Uterus (tissue), 4 donors: ENCODE measurements at places on chromosomes 1 and 21. TPM values are rescaled to one million over a fixed set of nuclear protein-coding genes. Genes with fewer than 3 reads are reported as not detected.

ZNF326 gene
- total RNA-seq: 6.7 TPM

RGS18 gene
- total RNA-seq: 2.1 TPM

RAB3B gene
- 0.06 TPM for total RNA-seq

AKR1A1 gene
- 162 TPM for total RNA-seq

CA14 gene
- not detected for total RNA-seq

C1QB gene
- total RNA-seq: 22.3 TPM

TMCC2 gene
- 6.0 TPM for total RNA-seq

CLCA4 gene
- total RNA-seq: not detected

CYP4A11 gene
- total RNA-seq: 1.0 TPM

OR2L5 gene
- total RNA-seq: not detected

LMX1A gene
- not detected for total RNA-seq

DNA sequence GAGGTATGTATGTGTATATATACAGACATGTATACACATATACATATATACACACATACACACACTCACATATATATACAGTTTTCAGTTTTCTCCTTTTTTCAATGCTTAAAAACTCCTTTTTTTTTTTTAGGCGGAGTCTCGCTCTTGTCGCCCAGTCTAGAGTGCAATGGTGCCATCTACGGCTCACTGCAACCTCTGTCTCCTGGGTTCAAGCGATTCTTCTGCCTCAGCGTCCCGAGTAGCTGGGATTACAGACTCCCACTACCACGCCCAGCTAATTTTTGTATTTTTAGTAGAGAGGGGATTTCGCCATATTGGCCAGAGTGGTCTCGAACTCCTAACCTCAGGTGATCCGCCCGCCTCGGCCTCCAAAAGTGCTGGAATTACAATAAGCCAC lies 27.0 kb downstream of the STYXL2 start:
- DNase-seq: no peak

GRCh38 chr1:51070640-51071039 lies 31.4 kb upstream of the C1orf185 start:
- DNase-seq: no peak

GRCh38 chr1:154839691-154840090 lies 30.4 kb downstream of the KCNN3 start:
- no peak for DNase-seq

GRCh38 chr21:35046263-35046624 lies 2.9 kb downstream of the RUNX1 start:
- DNase-seq: no peak

GRCh38 chr1:58845942-58846341 lies 62.1 kb upstream of the JUN start:
- no peak for DNase-seq

- no peak for DNase-seq
Observed at GRCh38 chr1:7526196-7526866, 244.8 kb upstream of the VAMP3 start.

- DNase-seq: no peak
Observed at GRCh38 chr1:31370021-31370420, 2.9 kb downstream of the FABP3 start.

GRCh38 chr1:205003358-205004131 lies 39.5 kb upstream of the CNTN2 start:
- no peak for DNase-seq

- DNase-seq: no peak
Observed at GRCh38 chr1:205350124-205350523, 6.6 kb downstream of the KLHDC8A start.

DNA sequence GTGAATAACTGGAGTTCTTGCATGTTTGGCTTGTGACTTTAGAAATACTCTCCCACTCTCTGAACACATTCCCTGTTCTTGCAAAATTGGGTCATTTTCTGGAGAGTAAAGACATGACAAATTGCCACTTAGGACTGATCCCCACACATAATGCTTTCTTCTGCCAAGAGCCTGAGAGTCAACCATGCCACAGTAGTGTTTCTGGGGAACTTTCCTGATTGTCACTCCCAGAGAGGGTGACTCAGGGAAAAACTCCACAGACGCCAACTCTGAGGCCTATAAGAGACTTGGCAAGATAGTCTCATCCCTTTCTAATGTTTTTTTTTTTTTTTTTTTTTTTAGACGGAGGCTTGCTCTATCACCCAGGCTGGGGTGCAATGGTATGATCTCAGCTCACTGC lies 157.8 kb downstream of the ATG4C start:
- no peak for DNase-seq

DNA sequence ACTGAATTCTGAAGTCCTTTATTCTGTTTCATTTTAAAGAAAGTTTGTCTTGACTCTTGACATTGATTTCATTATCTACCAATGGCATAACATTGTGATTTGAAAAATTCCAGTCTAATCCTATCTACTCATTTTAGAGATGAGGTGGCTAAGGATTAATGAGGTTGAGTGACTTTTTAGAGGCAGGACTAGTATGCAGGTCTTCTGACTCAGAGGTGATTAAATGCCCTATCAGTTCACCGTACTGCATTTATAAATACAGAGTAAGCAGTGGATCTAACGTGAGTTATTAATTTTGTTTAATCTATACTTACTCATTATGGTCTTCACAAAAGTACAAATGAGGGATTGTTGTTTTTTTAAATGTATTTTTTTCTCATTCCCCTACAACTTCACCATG lies 277.6 kb downstream of the PTBP2 start:
- no peak for DNase-seq

DNA sequence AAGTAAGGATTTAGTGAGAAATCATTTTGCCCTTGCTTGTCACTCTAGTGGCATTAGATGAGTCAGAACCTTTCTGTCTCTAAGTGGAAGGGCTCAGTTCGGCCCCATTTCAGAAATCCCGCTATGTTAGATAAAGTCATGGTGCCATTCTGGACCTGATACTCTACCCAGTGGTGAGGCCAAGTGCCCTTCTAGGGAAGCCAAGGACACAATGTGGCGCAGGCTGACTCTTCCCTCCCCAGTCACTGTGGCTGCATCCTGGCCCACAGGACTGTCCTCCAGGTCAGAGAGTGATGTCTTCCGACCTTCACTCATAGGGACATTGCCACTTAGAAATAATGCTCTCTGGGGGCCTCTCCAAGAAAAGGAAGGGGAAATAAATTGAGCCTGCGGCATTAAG lies 48.3 kb upstream of the MTR start:
- DNase-seq: no peak

DNA sequence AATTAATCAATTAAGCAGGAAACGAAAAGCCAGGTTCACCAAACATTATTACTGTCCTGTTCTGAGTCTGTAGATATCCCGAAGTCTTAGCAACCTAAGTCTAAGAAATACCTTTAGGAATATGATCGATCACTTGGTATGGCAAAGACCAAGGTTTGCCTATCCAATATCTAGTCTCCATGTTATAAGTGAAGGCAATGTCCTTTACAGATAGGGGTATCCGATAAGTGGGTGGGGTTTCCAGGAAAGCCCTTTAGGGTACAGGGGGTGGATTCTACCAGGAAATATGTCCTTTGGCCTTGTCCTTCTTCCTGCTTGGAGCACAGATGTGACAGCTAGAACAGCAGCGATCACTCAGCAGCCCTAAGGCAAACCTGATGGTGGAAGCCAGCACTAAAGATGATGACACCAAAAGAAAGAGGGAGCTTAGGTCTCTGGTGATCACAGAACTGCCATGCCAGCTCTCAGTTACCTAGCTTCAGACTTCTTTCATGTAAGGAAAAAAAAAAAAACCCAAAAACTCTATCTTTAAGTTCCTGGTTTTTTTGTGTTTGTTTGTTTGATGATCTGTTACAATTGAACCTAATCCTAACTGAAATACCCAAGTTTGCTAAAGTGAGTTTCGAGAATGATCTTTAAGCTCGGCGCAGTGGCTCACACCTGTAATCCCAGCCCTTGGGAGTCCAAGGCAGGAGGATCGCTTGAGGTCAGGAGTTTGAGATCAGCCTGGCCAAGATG lies 40.8 kb downstream of the DSTYK start:
- no peak for DNase-seq

DNA sequence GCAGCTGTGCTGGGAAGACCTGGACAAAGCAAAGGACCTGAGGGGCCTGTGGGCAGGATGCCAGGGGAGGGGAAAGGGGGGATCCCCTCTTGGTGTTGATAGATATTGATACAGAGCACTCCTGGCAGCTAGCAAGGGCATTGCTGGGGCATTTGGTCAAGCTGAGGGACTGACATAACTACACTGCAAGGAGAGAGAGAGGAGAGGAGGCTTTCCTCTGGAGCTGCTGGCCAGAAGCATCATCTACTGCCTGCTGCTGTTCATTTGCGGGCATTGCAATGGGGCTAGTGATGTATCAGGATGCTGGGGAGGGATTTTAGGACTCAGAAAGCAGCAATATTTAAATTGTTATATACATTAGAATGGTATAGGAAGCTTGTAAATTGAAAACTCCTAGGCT lies 142.0 kb downstream of the ZNF648 start:
- DNase-seq: no peak

- DNase-seq: no peak
Observed at GRCh38 chr1:116988908-116989307, 12.7 kb upstream of the CD101 start.

DNA sequence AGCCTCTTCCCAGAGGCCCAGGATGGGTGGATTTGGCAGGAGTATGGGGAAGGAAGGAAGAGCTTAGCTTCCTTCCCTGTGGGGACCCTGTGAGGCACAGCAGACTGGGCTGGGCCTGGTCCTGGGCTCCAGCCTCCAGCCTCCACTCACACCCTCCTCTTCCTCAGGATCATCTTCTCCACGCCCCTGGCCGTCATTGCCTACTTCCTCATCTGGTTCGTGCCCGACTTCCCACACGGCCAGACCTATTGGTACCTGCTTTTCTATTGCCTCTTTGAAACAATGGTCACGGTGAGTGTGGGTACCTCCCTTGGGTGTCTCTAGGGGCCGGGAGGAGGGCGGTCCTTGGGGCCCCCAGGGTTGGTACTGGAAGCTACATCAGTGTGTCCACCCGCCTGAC lies 10.1 kb downstream of the MFSD2A start:
- no peak for DNase-seq

- DNase-seq: no peak
Observed at GRCh38 chr1:162059721-162060120, 9.8 kb upstream of the NOS1AP start.

- no peak for DNase-seq
Observed at GRCh38 chr1:31336687-31337467, 36.0 kb downstream of the FABP3 start.

GRCh38 chr1:114156538-114157274 lies 3.0 kb upstream of the SYT6 start:
- DNase-seq: no peak

- DNase-seq: no peak
Observed at GRCh38 chr21:29074783-29075182, 1.3 kb upstream of the CCT8 start.

DNA sequence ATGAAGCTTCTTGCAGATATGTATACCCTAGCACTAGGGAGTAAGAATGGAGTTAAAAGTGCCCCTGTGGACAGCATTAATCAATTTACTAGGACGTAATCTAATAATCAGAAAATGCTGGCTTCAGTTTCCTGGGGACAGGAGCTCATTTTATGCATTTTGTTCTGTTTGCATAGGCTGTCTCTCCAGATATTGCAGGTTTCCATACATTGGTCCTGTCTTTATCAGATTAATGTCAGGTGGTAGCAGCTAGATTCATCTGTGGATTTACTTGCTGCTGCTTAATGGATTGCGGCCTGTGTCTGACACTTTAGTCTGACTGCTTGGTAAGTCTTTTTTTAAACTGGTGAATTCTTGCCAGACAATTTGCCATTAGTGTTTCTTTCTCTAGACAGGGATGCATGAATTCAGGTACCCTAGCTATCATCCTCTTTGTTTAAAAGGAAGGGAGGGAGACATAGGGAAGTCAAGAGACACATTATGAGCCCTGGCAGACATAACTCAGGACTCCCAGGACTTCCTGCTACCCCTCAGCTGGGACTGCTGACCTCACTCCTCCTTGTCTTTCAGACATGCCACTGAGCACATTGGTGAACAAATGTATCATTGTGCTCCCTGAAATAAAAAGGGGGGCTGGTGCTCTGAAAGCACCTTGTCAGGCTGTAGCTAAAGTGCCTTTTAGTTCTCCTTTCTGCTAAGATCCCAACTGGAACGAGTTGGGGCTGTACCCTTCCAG lies 47.7 kb downstream of the NOS1AP start:
- DNase-seq: no peak

- no peak for DNase-seq
Observed at GRCh38 chr1:73979684-73980083, 218.3 kb downstream of the LRRIQ3 start.

- DNase-seq: no peak
Observed at GRCh38 chr1:62438163-62438562, 1.3 kb downstream of the USP1 start.

GRCh38 chr21:45364468-45365185 lies 40.3 kb upstream of the COL18A1 start:
- DNase-seq: peak; percentile 75

GRCh38 chr1:117540532-117540931 lies 65.3 kb upstream of the TENT5C start:
- DNase-seq: no peak

GRCh38 chr1:204108312-204109141 lies 35.6 kb downstream of the SOX13 start:
- DNase-seq: no peak

GRCh38 chr1:221141606-221142285 lies 262.5 kb downstream of the HLX start:
- DNase-seq: no peak
